ENCODE measurements at places on chromosomes 16 and 17. TPM values are rescaled to one million over a fixed set of nuclear protein-coding genes. Genes with fewer than 3 reads are reported as not detected.

Gene CLDN9
- 1.2 TPM for total RNA-seq

GRCh38 chr17:7167832-7168231 lies 11.3 kb downstream of the ASGR1 start:
- H3K4me1 ChIP-seq: no peaks in the 10 kb centered on the region
- H3K27ac ChIP-seq: no peak overlapping the region
- no peaks in the 10 kb centered on the region for H3K36me3 ChIP-seq
- H3K4me3 ChIP-seq: no peak overlapping the region

DNA sequence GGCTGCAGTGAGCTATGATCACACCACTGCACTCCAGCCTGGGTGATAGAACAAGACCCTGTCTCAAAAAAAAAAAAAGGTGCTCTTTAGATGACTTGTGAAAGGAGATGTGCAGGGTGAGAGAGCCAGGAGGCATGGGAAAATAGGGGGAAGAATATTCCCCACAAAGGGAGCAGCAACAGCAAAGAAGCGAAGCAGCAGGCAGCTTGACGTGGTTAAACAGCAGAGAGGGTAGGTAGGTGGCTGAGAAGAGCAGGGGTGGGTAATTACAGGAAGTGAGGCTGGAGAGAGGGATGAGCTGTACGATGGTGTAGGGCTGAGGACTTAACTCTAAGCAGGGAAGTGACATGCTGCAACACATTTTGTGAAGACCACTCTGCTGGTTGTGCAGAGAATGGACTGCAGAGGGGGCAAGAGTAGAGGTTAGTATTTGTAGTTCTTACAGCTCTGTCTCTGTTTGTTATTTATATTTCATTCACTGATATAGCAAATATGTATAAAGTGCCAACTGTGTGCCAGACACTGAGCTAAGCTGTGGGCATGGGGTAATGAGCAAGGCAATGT lies 1.6 kb downstream of the HEATR3 start:
- H3K36me3 ChIP-seq: peaks cover 7% of the 10 kb centered on the region
- H3K27ac ChIP-seq: no peak overlapping the region
- no peaks in the 10 kb centered on the region for H3K27me3 ChIP-seq
- peak; percentile 36 for DNase-seq
- peak overlapping the region; percentile 85 for H3K4me3 ChIP-seq

Gene TM4SF5
- total RNA-seq: not detected

DNA sequence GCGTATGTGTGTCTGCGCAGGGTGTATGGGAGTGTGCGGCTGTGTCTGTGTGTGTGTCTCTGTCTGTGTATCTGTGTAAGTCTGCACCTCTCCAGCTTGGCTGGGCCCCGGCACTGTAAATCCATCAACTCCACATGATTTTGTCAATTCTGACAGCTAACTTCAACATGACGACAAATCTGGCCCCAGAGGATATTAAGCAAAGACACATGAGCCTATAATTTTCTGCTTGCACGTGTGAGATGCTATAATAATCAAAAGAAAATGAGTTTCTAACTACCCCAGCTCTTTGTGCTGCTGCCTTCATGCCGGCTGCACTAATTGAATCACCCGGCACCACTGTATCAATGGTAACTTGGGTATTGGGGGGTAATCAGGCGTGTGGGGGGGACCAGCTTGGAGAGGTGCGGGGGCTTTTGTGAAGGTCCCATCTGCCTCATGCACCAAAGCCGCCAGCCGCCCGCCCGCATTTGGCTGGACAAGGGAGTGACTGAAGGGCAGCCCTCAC lies 57.6 kb upstream of the LHX1 start:
- H3K4me3 ChIP-seq: no peak overlapping the region
- no peak overlapping the region for H3K27ac ChIP-seq
- no peak for DNase-seq
- no peaks in the 10 kb centered on the region for H3K36me3 ChIP-seq

- peaks cover 21% of the 10 kb centered on the region for H3K27me3 ChIP-seq
- H3K4me1 ChIP-seq: no peaks in the 10 kb centered on the region
- H3K4me3 ChIP-seq: no peak overlapping the region
- DNase-seq: no peak
Measured at GRCh38 chr17:19533036-19533717, 477 bp upstream of the SLC47A1 start.

Gene CDRT15L2
- total RNA-seq: not detected

DNA sequence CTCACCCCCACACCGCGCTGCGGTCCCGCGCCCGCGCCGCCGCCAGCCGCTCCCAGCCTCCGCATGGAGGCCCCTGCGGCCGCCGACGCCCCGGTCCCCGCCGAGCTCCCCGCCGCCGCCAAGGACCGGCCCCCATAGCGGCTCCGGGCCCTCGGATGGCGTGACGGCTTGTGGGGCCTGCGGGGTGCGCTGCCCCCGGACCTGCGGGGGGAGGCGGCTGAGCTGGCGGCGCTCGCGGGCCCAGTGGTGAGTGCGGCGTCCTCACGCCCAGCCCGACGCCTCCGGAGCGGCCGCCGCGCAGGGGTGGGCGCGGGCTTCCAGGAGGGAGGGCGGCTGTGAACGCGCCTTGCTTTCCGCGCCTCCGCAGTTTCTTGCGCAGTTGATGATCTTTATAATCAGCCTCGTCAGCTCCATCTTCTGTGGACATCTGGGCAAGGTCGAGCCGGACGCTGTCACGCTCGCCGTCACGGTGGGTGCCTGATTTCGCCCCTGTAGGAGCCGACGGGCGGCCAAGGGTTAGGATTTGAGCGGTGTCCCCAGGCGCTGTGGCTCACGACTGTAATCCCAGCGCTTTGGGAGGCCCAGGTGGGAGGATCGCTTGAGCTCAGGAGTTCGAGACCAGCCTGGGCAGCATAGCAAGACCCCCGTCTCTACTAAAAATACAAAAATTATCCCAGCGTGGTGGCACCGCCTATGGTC lies 46.4 kb downstream of the SLC47A1 start:
- H3K36me3 ChIP-seq: no peaks in the 10 kb centered on the region
- H3K27ac ChIP-seq: no peak overlapping the region
- no peak for DNase-seq
- H3K27me3 ChIP-seq: no peaks in the 10 kb centered on the region

Gene ZNF750
- not detected for total RNA-seq

Gene GPR142
- not detected for total RNA-seq

DNA sequence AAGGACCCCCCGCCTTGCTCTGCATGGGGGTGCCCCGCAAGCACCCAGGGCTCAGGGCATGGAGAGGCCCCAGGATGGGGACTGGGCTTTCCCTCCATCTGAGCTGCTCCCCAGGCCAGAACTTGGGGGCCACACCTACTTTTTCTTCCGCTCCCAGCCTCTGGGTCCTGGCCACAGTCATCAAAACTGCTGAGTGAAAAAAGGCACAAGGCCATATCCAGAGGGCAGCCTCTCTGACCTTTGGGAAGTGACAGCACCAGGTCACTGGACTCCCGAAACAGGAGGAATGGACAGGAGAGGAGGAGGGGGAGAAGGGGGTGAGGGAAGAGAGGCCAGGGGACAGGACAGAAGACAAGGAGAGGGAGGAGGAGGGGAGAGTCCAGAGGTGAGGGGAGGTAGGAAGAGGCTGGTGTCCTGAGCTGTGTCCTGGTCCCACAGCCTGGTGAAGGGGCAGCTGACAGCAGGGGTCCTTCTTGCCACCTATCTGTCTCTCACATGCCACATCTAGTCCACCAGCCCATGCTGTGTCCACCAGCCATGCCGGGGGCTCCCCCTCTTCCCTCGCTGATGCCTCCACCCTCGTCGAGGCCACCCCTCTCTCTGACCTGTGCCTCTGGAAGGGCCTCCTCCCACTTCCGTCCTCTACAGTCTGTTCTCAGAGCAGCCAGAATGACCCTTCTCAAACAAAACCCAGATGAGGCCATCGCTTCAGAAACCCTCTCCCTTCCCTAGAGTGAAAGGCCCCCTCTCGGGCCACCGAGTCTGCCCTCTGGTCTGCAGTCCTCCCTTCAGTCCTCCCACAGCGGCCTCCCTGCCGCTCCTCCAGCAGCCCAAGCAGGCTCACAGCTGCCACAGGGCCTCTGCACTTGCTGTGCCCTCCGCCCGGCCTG lies 73.9 kb upstream of the TOB1 start:
- no peaks in the 10 kb centered on the region for H3K27me3 ChIP-seq
- no peaks in the 10 kb centered on the region for H3K36me3 ChIP-seq
- no peak overlapping the region for H3K27ac ChIP-seq
- H3K4me1 ChIP-seq: peaks cover 27% of the 10 kb centered on the region
- H3K4me3 ChIP-seq: no peak overlapping the region

DNA sequence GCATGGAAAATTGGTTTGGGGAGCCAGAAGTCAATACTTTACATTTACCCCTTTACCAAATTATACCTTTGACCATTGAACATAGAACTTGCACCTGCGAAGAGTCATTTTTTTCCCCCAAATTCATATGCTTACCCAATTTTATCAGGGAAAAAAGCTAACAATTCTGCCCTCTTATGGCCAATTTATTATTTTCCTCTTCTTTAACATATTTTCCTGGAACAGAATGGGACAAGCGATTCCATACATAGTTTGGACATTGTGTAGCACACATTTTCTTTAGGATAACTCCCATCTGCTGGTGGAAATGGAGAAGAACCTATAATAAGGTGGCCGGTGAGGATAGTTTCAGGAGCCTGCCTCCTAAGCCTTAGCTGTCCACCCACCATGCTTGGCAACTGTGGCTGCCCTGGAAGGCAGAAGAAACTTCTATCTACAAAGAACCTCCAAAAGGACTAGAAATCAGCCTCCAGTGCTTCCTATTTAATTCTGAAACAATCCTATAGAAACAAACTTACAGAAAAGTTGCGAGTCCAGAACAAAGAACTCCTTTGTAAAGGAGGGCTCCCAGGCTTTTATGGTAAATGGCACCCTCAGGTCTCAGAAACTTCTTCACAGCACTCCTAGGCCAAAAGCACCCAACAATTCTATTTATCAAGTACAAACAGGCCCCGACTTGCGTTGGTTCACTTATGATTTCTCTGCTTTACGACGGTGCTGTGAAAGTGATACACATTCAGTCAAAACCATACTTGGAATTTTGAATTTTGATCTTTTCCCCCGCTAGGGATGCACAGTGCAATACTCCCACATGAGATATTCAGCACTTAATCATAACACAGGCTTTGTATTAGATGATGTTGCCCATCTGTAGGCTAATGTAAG lies 64.1 kb upstream of the CACNG4 start:
- peak; percentile 72 for DNase-seq
- no peak overlapping the region for H3K27ac ChIP-seq
- peaks cover 9% of the 10 kb centered on the region for H3K4me1 ChIP-seq
- H3K36me3 ChIP-seq: no peaks in the 10 kb centered on the region

- no peak overlapping the region for H3K4me3 ChIP-seq
- DNase-seq: no peak
- H3K27me3 ChIP-seq: no peaks in the 10 kb centered on the region
- H3K27ac ChIP-seq: no peak overlapping the region
- H3K36me3 ChIP-seq: no peaks in the 10 kb centered on the region
Measured at GRCh38 chr17:48559122-48559839, 14.4 kb upstream of the HOXB2 start.

DNA sequence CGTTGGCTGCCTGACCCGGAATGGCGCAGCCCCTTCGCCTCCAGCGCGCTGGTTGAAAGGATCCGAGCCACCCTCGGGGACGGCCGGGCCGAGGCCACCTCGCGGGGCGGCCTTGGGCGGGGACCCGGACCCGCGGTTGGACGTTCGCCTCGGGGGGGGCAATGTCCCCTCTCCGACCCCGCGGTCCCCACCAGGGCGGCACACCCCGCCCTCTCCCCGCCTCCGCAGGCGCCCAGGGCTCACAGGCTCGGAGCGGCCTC lies 1.0 kb upstream of the SOX8 start:
- H3K36me3 ChIP-seq: no peaks in the 10 kb centered on the region
- H3K4me3 ChIP-seq: no peak overlapping the region
- no peaks in the 10 kb centered on the region for H3K4me1 ChIP-seq
- H3K27ac ChIP-seq: no peak overlapping the region
- peaks cover 8% of the 10 kb centered on the region for H3K27me3 ChIP-seq
- no peak for DNase-seq

GRCh38 chr16:19683453-19684236 lies 34.4 kb downstream of the KNOP1 start:
- H3K27me3 ChIP-seq: no peaks in the 10 kb centered on the region
- H3K27ac ChIP-seq: no peak overlapping the region
- H3K4me3 ChIP-seq: no peak overlapping the region
- H3K4me1 ChIP-seq: peaks cover 3% of the 10 kb centered on the region

GRCh38 chr17:4566785-4567184 lies 6.4 kb upstream of the GGT6 start:
- H3K27ac ChIP-seq: no peak overlapping the region
- H3K27me3 ChIP-seq: peaks cover 4% of the 10 kb centered on the region
- H3K4me1 ChIP-seq: no peaks in the 10 kb centered on the region
- DNase-seq: peak; percentile 71
- no peaks in the 10 kb centered on the region for H3K36me3 ChIP-seq
- H3K4me3 ChIP-seq: no peak overlapping the region
